ENCODE measurements at places on chromosomes 2 and 18. TPM values are rescaled to one million over a fixed set of nuclear protein-coding genes. Genes with fewer than 3 reads are reported as not detected.

GRCh38 chr2:67948506-67948905 is 114.3 kb downstream of the C1D start:
- DNase-seq: no peak

DNA sequence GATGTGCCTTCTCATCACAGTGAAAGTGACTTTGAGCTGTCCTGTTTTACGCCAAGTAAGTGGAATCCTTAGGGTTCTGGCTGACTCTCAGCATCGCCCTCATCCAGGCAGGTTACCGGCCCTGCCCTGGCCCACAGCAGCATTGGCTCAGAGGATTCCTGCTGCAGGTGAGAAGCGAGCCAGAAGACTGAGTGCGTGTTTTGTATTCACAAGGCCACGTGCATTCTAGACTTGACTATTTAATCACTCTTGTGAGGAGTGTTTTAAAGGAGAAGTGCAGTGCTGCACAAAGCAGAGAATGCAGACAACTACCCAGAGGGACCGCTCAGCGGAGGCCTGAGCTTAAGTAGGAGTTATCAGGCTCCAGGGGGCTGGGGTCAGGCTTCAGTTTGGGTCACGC is 48.3 kb downstream of the LAMA3 start:
- DNase-seq: no peak

DNA sequence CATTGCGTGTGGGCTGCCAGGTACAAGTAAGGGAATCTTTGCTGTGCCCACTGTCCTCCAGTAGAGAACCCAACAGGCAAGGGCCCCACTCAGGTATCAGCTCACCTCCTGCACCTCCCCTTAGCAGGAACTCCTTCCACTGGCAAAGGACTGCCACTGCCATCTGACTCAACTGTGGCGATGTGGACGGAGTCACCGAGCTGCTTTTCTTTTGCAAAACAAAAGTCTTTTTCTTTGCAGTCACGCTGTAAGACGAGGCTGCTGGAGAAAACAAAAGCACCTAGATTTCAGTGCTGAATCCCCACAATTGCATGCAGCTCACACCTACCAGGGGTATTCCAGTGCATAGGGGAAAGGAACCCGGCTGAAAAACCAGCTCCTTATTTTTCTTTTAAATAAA is 7.9 kb downstream of the MTERF4 start:
- no peak for DNase-seq

DNA sequence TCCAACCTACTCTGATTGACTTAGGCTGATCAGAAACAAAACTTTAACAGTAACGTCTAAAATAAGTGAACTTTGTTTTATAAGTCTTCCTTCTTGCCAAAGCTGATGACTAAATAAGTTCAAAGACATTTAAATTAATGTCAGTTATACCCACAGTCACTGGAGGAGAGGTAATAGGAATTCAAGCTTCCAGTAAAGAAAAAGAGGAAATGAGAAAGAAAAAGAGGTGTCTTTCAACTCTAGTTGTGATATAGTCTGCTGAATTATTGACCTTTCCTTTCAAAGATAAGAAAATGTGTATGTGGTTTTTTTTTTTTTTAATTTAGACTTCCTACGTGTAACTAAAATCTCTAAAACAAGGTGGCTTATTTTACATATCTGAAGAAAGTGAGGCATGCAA is 191.5 kb downstream of the SLC8A1 start:
- DNase-seq: no peak

- peak; percentile 7 for DNase-seq
Measured at GRCh38 chr2:218089259-218089658, 20.2 kb downstream of the RUFY4 start.

SPATA3 gene
- polyA plus RNA-seq: not detected
